ENCODE measurements at places on chromosomes 1 and 21.

DNA sequence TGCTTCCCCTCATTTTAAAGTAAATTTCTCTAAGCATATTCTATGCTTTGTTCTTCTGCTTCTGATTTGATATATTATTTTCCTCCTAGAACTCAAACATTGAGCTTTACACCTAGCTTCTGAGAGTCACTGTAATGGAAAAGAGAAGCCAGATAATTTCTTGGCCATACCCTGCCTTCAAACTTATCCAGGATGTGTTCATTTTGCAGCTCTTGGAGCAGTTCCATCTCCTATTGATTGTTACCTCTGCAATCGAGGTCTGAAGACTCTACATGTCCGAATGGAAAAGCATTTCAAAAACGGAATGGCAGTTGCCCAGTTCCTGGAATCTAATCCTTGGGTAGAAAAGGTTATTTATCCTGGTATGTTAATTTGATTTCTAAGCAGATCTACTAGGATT is 20.8 kb downstream of the CTH start:
- no peak for DNase-seq

DNA sequence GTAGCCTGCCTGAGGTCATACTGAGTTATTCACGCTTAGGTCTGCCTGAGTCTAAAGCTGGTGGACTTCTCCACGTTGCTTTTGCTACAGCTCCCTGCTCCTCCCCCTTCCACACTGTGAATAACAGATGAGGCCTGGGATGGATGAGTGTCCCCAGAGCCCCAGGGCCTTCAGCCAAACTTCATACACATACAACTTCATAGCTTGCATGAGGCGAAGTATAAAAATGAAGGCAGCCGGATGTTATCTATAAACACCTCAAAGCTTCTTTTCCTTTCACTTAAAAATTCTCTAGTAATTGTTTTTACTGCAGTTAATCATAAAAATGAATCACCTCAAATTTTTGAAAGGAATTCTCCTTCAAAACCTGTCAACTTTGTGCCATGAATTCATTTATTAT is 70.2 kb downstream of the DAB1 start:
- no peak for DNase-seq

GRCh38 chr21:35491920-35492678 is 443.0 kb upstream of the RUNX1 start:
- no peak for DNase-seq

DNA sequence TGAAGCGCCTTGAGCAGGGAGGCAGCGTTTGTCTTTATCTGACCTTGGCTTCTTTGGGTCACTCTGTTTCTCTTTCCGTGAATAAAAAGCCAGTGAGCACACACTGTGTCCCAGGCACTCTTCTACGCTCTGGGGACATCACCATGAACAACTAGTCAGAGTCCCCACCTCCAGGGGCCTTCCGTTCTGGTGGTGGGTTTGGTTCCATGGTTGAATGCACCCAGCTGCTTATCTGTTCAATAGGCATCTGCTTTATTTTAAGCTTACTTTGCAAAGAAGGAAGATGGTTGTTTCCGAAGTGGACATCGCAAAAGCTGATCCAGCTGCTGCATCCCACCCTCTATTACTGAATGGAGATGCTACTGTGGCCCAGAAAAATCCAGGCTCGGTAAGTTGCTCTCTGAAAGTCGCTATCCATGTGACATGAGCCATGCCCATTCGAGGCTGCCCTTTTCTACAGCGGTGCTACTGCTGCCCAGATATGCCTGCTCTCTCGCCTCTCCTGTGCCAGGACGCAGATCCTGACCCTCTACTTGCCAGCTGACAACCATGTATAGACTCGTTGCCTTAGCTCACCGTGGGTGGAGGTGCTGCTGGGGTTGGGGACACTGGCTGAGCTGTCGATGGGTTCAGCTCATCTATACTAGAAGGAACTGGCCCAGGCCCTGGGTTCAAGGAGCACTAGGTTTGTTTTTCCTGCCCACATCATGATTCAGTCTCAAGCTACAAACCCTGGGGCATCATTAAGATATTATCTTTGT is 5.9 kb downstream of the MX1 start:
- no peak for DNase-seq

- peak; percentile 55 for DNase-seq
These were observed 24.5 kb downstream of the CLIC6 start for GRCh38 chr21:34693192-34693810.

- DNase-seq, result no peak
These were observed 170.9 kb downstream of the COL11A1 start for GRCh38 chr1:102937401-102937800.

DNA sequence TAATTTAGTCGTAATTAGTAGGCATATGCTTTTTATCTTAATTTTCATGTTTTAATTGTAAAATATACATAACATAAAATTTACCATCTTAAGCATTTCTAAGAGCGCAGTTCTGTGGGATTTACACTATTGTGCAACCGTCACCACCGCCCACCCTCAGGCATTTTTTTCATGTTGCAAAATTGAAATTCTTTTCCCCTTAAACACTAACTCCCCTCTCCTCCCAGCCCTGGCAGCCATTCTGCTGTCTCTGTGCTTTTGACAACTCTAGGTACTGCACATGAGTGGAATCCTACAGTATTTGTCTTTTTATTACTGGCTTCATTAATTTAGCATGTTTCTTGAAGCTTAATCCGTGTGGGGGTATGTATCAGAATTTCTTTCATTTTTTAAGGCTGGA is 7.8 kb downstream of the PIK3CD start:
- DNase-seq, result no peak

GRCh38 chr1:15110867-15111230 is 42.7 kb upstream of the TMEM51 start:
- DNase-seq, result no peak

DNA sequence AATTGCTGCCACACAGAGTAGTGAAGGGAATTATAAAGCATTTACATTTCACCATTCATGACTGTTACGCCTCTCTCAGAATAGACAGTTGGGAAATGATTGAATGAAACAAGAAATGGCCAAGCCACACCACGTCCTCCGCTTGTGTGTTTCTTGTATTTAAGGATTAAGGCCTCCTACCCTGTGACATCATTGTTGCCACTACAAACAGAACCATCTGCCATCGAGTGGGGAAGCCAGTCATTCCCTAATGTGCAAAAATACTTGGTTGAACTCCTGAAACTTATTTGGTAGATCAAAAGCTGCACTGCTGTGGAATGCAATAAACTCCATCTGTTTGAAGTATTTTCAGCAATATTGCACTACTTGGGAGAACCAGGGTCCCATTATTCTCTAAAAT is 99.0 kb upstream of the C1orf105 start:
- DNase-seq, result peak; percentile 70

GRCh38 chr21:42496839-42497202 is 797 bp upstream of the RSPH1 start:
- peak; percentile 64 for DNase-seq
